Stimulated activated CD8-positive, alpha-beta memory T cell treated with anti-CD3 and anti-CD28 coated beads, Interleukin-2, amount 100 ng/mL, for 1 hour (primary cell): ENCODE measurements at places on chromosomes 3 and 15.

- DNase-seq, result no peak
These were observed 41.1 kb upstream of the APH1B start for GRCh38 chr15:63236272-63236671.

DNA sequence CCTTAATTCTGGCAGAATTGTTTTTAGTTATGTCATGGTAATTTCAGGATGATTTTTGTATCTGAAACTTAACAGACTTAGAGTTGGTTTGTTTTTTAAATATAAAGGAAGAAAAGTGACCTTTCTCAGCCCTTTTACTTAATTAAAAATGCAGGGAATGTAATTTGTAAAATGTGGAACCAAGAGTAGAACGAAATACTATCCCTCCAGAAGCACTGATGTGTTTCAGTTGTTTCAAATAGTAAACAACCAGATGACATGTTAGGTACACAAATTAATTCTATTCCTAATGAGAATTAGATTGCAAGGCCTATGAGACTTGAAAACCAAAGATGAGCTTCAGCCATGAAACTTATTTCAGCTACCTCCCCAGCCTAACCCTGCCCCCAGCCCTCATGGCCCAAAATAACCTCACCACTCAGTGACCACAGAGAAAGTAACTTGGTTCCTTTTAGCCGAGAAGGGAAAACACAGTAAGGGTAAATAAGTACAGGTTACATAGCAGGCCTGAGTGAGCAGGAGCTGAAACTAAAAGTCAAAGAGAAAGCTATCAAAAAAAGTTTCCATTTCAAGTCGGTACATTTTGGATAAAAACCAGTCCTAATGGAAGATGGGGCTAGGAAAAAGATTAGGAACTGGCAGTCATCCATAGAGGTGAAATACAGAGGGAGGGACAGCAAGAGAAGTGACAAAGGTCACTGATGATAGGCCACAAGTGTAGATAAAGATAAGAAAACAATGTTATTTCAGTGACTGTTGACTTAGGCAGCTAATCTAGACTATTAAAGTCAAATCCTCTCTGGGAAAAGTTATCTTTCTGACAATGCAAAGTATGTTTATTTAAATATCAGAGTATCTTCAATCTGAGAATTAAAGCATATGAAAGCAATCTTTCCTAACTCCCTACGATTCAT, 23.2 kb downstream of the SENP8 start:
- no peak for DNase-seq

GRCh38 chr15:40282869-40283614, at the start of gene ANKRD63:
ANKRD63 (minus strand) TSS chr15:40283064; CDS start chr15:40282586, 478 bp downstream.
- DNase-seq, result no peak

DNA sequence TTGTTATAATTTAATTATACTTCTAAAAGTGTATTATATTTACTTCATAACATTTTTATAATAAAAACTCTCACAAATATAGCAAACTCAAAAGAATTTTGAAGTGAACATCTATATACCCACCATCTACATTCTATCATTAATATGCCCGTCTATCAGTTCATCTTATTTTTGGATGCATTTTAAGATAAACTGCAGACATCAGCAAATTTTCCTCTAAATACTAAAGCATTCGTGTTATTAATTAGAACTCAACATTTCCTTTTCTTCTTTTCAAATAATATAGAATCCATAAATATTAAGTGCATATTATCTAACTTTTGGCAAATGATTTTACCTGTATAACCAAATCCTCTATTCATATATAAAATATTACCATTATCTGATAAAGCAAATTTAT, 242.9 kb upstream of the BCHE start:
- no peak for DNase-seq

DNA sequence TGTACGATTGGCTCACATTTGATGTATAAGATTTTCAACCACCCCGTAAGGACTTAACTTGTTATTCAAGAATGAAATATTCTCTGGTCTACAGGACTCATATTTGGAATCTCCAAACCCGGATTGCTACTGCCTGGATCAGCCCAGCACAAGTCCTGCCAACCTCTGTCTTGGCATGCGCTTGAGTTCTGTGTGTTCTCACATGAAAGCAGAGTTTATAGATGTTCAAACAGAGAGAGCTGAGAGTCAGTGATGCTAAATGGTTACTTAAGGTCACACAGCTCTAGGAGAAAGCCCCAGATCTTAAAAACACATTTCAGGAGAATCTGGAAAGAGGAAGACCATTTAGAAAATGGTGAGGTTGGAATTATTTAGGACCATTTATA, 268.0 kb upstream of the TBL1XR1 start:
- DNase-seq, result no peak

- DNase-seq, result no peak
These were observed 40.7 kb upstream of the SCN5A start for GRCh38 chr3:38690185-38690584.

- DNase-seq, result no peak
These were observed 26.4 kb downstream of the TMEM39A start for GRCh38 chr3:119436977-119437376.

DNA sequence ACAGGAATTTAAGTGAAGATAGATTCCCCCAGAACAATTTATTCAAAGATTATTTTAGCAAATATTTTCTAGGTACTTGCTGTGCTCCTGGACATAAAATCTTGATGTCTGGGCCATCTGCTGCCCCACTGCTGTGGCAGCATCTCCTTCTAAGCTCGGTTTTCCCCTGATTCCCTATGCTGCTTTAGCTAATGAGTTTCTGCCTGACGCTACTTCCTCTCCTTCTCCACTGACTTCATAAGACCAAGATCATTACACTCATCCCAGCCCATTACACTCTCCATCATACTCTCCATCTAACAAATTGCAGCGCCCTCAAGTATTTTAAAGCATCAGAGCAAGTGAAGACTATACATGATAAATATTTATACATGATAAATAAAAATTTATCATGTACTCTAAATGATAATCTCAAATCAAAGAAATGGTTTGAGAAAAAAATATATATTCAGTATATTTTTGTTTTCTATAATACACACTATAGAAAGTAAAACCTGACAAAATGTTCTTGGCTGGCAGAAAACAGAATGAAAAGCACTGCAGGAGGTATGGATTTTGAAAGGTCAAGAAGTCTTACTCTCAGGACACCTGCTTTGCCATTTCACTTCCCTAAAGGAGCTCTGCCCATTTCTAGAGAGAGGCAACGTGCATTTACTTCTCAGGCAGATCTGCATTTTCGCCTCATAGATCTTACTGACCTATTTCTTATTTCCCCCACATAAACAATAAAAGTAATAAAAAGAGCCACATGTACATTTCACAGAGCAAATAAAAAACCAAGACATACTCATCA, 232.0 kb downstream of the KCNMB2 start:
- no peak for DNase-seq
